ENCODE measurements at places on chromosomes 2 and 18.

GRCh38 chr18:58896734-58897508 lies 32.2 kb downstream of the ZNF532 start:
- no peak for DNase-seq

DNA sequence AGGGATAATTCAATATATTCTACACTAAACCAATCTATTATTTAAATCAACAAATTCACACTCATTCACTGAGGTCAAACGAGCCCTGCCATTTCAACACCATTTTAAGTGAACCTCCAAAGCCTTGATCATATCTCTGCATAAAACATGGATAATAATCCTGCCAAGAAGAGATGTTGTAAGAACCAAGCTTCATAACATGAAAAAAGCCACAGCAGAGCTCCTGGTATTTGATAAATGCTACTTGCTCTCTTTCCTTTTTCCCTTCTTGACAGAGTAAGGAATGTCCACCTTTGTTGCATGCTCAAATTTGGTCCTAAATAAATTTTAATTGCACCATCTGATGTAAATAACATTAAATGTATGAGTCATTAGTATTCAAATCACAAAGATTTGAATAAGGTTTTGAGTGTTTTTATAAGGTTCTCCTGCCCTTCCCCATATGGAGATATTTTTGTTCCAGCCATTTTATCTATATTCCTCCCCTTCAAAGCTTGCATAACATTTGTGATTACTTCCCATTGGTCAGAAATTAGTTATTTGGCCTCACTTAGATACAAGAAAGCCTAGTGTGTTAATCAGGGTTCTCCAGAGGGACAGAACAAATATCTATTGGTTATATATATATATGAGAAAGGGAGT lies 318.8 kb downstream of the RND3 start:
- DNase-seq, result no peak

- DNase-seq, result no peak
These were observed 187.3 kb downstream of the FAM210A start for GRCh38 chr18:13539050-13539449.

DNA sequence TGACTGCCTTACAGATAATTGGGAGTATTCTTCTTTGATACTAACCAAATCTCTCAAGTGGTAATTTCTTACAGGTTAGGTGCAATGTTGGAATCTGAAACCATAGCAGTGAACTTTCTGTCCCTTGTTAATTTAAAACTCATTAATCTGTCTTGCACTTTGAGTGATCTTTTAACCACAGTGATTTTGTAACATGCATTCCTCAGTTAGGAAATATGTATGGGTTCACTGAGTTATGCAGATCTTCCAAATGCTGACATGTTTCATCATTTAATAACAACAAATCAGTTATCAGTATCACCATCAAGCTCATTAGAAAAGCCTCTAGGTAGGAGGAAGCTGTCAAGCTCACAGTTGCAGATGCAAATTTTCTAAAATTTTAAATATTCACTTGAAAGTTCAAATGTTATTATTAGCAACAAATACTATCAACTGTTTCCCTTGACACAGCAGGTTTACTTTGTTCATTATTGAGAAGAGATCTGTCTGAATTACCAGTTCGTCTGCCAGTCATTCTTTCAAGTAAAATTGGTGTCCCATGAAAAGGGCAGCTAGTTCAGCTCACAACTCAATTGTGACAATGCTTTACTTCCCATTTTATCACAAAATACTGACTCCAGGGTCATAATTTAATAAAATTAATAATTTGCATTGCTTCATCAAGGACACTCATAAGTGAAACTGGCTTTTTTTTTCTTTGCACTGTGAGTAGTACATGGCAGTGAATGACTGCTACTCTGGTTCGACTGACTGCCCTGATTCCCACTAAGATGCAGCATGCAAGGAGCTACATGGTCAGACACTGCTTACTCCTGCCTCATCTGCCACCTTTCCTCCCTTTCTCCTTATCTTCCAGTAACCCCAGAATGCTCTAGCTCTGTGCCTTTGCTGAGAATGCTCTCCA lies 31.6 kb downstream of the SUCLG1 start:
- DNase-seq, result no peak

DNA sequence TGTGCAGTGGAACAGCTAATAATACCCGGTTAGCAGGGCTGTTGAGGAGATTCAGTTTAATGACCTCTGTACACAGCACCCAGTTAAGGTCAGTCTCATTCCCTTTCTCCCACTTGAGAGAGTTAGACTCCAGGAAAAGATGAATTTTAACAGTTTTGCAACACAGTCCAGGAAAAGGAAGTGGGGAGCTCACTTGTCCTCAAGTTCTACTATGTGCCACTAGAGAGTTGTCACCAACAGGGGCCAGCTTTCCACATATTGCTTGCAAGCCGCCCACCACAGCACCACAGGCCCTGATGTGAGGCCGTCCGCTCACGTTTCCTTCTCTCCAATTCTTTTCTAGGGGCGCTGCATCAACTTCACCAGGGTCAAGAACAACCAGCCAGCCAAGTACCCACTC lies 142.1 kb downstream of the GFPT1 start:
- no peak for DNase-seq

GRCh38 chr2:233147829-233148167 lies 87.7 kb downstream of the INPP5D start:
- DNase-seq, result no peak

GRCh38 chr2:223122781-223123180 lies 70.8 kb downstream of the KCNE4 start:
- no peak for DNase-seq

DNA sequence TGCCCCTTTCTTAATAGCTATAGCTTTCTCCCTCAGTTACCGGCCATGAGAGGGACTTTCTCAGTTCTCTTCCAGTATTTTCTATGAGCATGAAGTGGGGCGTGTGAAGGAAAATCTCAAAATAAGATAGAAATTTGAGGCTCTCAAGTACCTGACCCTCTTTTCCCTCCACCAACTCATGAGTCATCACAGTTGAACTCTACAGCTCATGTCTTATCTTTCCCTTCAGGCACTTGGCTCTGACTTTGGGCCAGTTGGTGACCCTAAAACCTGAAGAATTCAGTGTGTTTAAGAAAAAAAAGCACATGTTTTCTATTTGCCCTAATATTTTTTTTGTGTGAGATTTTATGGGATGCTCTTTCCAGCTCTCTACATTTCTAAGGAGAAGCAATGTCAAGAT lies 896.7 kb upstream of the ZEB2 start:
- DNase-seq, result no peak

GRCh38 chr2:5467178-5467905 lies 224.8 kb upstream of the SOX11 start:
- DNase-seq, result no peak

- no peak for DNase-seq
These were observed 346.9 kb downstream of the MEIS1 start for GRCh38 chr2:66781804-66782203.

- no peak for DNase-seq
These were observed 23.2 kb upstream of the FAP start for GRCh38 chr2:162266460-162266760.

- no peak for DNase-seq
These were observed 31.5 kb downstream of the TRABD2A start for GRCh38 chr2:84849271-84849952.

DNA sequence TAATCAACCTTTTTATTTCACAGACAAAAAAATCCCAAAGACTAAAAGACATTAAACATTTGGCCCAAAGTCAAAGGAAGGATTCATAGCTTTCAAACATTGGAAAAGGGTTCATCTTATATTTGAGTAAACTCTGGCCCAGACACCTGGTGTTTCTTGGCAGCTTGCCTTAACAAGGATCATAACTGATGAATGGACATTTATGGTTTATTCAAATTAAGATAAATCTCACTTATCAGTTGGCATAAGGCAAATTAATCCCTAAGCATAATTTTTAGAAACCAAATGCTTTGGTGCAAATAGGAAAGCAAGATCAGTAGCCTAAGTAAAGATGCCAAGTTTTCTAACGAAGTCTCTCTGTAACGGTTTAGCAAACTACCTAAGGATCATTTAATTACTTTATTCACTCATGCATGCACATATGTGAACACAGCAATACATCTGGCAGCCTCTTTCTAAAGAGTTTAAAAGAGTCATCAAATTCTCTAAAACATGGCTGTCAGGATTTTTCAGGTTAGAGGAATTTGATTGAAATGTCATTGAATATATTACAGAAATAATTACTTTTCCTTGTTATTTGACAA lies 323.4 kb upstream of the RBMS1 start:
- no peak for DNase-seq

DNA sequence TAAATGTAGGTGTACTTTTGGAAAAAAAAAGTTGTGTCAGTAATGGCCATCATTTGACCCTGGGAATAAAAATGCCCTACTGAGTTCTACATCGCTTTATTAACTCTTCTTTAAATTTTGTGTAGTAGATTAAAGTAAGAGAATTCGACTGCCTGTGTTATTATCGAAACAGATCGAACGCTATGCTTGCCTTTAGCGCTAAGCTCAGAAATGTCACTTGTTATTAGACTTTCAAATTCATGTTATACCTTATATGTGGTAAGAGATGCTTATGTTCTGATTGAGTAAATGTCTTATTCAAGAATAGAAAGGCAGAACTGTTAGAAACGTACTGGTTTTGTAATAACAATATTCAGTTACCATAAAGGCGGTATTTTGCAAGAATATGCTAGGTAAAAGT lies 1.4 kb downstream of the UGP2 start:
- no peak for DNase-seq

- no peak for DNase-seq
These were observed 1.9 kb downstream of the IMP4 start for GRCh38 chr2:130344578-130344977.

GRCh38 chr18:77111951-77112746 lies 20.4 kb downstream of the MBP start:
- no peak for DNase-seq

GRCh38 chr2:215887303-215887702 lies 126.0 kb downstream of the MREG start:
- no peak for DNase-seq

DNA sequence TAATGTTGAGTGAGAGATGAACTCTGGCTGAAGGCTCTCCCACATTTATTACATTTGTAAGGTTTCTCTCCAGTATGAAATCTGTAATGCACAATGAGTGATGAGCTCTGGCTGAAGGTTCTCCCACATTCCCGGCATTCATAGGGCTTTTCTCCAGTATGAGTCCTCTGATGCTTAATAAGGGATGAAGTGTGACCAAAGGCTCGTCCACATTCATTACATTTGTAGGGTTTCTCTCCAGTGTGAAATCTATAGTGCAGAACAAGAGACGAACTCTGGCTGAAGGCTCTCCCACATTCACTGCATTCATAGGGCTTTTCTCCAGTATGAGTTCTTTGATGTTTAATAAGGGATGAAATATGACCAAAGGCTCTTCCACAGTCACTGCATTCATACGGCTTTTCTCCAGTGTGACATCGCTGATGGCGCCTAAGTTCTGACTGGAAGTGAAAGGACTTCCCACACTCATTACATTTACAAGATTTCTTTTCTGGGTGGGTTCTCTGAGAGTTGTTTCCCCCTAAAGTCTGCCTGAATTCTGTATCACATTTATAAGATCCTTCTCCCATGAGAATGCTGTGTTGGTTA lies 10.2 kb downstream of the ZNF514 start:
- DNase-seq, result no peak

GRCh38 chr2:65130664-65131175 lies 814 bp upstream of the RAB1A start:
- DNase-seq, result no peak

GRCh38 chr2:37560863-37561614 lies 110.4 kb downstream of the CDC42EP3 start:
- no peak for DNase-seq

- DNase-seq, result no peak
These were observed 22.0 kb downstream of the SLC14A1 start for GRCh38 chr18:45745817-45746461.

DNA sequence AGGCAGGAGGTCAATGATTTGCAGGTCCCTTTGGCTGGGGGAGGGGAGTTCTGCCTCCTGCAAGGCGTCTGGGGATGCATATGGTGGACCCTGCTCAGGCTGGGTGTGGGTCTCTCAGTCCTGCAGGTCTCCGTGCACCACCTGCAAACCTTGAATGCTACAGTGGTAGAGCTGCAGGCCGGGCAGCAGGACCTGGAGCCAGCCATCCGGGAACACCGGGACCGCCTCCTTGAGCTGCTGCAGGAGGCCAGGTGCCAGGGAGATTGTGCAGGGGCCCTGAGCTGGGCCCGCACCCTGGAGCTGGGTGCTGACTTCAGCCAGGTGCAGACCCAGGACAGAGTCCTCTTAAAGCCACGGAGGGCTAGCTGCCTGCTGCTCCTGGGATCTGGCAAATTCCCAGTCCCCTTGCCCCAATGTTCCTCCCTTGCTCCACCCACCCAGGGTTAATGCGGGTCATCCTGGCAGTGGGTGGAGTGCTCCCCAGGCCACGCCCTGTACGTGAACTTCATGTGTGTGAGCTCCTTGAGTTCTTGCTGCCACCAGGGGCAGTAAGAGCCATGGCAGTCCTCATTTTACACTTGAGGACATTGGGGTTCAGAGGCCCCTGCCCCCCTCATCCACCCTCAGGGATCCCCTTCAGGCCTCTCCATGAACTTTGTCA lies 3.1 kb downstream of the PROM2 start:
- peak; percentile 74 for DNase-seq

- no peak for DNase-seq
These were observed 14.1 kb upstream of the HOXD1 start for GRCh38 chr2:176174382-176174823.

- peak; percentile 59 for DNase-seq
These were observed 19.2 kb downstream of the NEURL3 start for GRCh38 chr2:96485751-96486651.

GRCh38 chr18:49621717-49622351 lies 60.0 kb downstream of the LIPG start:
- no peak for DNase-seq

DNA sequence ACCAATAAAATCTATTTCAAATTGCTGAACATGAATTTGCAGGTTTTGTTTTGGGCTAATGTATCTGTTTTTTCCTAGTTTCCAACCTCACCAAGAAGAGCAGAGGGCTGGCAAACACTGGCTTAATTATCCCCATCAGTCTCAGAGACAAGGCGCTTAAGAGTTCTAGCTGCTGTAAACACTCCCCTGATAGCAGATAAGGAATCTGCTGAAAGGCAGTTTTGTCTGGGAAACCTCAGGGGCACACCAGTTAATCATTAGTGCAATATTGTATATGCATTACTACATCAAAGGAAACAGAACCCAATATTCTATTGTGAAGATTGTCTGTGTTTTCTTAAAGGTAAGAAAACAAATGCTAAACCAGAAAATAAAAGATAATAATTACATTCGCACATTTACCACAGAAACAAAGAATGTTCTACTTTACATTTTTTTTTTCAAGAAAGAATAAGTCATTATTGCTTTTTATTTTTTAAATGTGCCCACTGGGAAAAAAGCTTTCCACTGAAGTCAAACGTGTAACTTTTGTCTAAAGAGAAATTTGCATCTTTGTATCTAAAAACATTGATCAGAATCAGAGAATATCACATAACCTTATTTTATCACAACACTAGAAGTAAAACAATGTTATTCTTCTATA lies 179.1 kb downstream of the ERBB4 start:
- no peak for DNase-seq

DNA sequence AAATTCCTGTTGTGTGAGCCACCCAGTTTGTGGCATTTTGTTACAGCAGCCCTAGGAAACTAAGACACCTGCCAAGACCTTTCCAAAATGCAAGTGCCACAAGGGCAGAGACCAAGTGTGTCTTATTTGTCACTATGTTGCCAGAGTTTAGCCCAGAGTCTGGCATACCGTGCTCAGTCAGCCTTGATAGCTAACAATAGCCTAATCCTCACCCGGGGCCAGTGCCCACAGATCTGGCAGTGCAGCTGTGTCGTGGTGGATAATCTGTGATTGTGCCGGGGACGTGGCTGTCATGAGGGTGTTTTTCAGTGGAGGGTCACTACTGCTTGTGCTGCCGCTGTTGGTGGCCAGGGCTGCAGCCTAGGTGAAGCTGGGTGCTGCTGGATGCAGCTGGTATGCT lies 53.5 kb downstream of the MEP1B start:
- DNase-seq, result no peak

Data from H9 (cell line).